ENCODE measurements at places on chromosomes 13 and 19.

DNA sequence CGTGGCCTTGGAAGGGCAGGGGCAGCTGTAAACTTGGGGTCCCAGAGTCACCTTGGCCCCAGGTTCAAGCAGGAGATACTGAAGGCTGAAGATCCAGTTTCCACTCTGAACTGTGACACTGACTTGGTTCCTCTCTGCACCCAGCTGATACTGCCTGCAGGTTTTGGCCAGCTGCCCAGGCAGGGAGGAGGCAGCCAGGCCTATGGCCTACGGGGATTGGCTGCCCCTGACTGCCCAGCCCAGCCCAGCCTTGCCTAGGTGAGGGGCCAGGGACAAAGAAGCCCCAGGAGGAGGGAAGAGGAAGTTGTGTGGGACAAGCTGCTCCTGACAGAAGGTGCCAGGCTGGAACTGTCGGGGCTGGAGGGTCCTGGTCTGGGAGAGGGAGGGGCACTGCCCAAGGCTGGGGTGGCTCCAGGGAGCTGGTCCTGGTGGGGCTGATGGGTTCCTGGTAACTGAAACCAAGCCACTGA, 51.7 kb upstream of the CYP4F8 start:
- DNase-seq, result no peak

- no peak for DNase-seq
Observed at GRCh38 chr19:43667876-43668405, 2.0 kb downstream of the PLAUR start.

- DNase-seq, result no peak
Observed at GRCh38 chr13:27236478-27236877, 14.9 kb upstream of the RPL21 start.

DNA sequence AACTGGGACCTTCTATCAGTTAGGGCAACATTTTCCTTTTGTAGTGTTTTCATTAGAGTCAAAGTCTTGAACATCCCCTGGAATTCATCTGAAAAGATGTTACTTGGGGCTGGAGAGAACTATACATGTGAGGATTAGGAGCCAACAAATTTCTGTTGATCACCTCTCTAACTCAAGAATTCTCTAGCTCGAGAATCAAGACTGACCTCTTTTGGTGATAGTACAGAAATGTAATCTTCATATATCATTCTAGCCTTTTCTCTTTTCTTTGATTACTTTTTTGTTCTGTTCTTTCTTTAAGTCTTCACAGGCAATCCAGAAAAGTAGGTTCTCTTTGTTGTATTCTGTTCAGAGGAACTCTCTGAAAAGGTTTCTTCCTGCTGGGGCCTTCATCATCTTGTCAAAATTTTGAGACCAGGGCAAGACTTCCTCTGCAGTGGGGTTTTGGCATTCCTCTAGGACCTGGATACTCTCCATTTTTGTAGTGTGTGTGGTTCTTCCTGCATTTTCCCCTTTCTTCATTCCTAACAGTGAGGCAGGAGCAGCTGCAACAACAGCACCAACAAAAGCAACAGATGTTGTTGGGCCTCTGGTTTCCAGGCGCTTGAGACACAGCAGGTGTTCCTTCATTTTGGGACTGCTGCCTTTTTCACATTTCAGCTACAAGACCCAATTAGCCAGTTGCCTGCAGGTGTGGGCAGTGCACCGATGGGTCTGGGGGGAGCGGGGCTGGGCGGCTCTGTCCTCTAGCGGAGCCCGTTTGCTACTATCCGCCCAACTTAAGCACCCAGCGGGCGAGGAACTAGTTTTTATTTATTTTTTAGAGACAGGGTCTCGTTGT, 26.2 kb downstream of the ELF1 start:
- DNase-seq, result no peak

DNA sequence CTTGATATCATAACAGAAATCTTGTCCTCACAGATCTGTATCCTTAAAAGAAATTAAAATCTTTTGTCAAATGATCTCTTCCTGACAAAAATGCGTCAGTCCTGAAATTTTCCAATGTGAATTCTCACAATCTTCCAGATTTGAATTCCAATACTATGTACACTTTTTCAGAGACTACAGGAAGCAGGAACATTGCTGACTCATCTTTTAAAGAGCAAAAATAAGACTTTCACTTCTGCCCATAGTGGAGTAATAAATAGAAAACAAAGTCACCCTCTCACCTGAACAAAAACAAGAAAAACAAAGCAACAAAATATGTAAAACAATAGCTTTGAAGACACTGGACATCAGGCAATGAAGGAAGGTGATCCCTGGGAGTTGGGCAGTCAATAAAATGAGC, 167.0 kb upstream of the IPO5 start:
- no peak for DNase-seq

GRCh38 chr13:67635754-67636153, 405.6 kb upstream of the PCDH9 start:
- peak; percentile 20 for DNase-seq

GRCh38 chr13:33072282-33072681, 56.1 kb downstream of the KL start:
- DNase-seq, result no peak

GRCh38 chr19:45638930-45639729, at the start of gene EML2:
Gene EML2 (minus strand): TSS chr19:45639397. CDS start chr19:45639376, 21 bp downstream.
- peak; percentile 17 for DNase-seq

GRCh38 chr19:54421521-54421920, 6.3 kb downstream of the TTYH1 start:
- no peak for DNase-seq

DNA sequence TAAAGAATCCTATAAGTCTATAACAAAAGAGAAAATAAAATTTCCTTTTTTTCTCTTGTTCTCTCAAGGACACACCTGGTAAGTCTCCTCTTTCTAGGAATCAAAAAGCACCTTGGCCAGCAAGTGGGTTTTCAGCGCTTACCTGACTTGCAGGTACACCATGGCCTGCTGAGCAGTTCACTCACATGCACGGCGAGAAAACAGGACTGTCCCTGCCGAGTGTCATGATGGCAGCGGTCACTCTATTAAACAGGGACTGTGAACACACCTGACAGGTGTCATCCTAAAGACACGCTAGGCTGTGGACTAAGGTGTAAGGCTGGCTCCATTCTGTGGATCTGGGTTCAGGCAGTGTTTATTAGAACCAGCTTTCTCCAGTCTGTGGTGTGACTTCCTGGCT, 170.2 kb downstream of the TEX29 start:
- DNase-seq, result no peak

DNA sequence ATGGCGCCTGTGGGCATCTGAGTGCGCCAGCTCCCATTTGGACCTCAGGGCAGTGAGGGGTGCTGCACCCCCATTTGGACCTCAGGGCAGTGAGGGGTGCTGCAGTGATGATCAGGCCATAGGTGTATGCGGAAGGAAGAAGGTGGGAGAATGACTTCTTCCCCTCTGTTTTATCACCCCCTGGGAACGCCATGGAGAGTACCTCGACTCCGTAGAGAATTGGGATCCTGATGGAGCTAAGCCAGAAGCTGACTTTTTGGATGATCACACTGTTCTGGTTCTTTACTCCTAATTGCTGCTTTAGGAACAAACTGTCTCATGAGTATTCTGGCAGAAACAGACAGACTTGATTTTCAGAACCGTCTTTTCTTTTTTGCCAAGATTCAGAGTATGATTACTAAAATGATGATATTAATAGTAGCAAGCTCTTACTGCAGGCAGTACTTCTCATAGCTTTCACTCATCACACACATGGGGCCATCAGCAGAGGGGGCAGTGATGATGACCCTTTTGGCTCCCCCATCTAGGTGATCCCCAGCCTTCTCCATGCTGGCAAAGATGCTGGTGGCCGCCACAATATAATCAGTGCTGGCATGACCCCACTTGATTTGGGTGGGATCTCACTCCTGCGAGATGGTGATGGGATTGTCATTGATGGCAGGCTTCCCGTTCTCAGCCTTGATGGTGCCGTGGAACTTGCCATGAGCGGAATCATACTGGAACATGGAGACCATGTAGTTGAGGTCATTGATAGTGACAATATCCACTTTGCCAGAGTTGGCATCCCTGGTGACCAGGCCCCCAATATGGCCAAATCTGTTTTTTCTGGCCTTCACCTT, 10.3 kb upstream of the UBAC2 start:
- DNase-seq, result no peak

GRCh38 chr13:90535421-90535820, 812.1 kb upstream of the MIR17HG start:
- DNase-seq, result no peak

- no peak for DNase-seq
Observed at GRCh38 chr13:112802802-112803195, 113.0 kb downstream of the ATP11A start.

DNA sequence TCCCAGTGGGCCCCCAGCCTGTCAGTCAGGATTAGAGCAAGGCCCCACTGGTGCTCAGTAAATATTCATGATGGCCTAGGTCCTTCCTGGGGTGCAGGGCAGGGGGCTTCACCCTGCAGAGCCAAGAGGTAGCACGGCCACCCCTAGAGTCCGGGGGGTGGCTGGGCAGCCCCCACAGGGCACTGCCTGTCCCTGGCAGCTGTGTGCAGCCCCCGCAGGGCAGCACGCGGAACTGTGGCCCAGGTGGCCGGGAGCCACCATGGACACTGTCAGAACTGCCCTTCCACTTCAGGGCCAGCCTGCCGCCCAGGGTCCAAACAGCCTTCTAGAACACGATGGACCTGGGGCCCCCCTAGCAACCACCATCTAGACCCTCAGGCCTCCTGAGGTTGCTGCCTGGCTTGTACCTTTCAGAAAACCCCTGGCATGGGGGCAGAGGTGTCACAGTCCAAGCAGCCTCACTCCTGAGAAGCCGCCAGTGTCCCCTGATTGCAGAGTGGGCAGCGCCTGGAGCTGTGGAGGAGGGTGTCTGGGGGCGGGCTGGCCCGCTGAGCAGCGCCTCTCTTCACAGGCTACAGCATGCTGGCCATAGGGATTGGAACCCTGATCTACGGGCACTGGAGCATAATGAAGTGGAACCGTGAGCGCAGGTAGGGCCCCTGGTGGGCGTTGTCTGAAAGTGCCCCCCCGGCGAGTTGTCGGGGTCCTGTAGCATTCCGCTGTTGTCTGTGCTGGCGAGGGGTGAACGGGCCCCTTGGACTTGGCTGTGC, 2.9 kb upstream of the YJEFN3 start:
- DNase-seq, result no peak

- DNase-seq, result peak; percentile 18
Observed at GRCh38 chr19:6811906-6812305, 39.4 kb downstream of the VAV1 start.

- no peak for DNase-seq
Observed at GRCh38 chr13:46992383-46992952, 95.6 kb upstream of the HTR2A start.

DNA sequence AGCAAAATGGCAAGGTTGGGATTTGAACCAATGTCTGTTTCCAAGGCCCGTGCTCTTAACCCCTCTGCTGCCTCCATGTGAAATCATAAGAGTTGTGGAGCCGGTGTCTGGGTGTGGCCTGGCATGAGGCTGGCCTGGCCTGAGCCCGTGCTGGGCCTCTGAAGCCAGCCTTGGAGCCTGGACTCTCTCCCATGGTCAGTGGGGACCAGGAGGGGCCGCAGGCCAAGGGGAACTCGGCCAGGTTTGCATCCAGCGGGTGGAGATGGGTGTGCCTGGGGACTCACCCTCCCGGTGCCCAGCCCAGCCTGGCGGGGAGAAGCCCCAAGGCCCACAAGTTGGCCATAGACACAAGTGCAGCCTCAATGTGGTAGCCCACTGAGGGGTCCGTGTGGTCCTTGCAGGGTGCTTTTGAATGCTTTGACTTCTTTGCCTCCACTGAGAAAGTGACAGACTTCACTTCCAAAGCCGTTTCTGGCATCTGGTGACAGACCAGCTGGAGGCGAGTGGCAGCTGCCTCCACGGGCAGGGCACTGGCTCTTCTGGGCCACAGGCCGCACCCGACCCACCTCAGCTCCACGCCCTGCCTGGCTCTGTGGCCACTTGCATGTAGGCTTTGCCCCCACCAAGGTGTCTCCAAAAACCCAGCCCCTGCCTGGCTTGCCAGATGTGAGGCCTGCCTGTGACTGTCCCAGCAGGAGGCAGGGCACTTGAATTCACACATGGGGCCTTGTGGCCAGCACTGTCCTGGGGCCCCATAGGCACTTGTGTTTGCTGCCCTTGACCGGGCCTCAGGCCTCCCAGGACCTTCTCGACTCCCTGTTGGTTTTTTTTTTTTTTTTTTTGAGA, 26.2 kb upstream of the NCCRP1 start:
- DNase-seq, result no peak

DNA sequence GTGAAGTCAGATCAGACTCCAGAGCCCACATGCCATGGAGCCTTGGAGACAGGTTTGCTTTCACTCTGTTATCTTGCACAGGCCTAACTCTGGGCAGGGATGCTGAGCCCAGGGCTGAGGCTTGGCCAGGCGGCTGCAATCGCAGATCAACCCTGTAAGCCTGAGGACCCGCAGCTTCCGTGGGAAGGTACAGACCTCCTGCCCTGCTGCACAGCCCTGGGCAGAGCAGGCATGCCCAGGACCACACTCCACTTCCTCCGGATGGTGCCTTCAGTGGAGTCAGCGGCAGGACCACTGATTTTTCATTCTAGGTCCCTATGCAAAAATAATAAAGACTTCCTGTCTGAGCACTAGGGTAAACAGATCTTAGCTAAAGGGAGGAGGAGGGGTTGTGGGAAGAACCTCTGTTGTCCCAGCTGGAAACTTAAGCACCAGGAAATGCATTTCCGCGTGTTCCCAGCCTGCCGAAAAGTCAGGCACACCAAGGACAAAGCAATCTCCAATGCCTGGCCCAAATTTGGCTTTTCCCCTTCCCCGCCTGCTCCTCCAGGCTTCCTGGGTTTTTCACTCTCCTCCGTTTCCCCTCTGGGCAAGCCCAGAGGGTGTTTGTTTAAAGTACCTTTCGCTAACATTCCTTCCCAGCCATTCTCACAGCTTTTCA, 87.3 kb downstream of the KCTD15 start:
- no peak for DNase-seq

- DNase-seq, result no peak
Observed at GRCh38 chr13:79187917-79188690, 218.0 kb downstream of the RBM26 start.

DNA sequence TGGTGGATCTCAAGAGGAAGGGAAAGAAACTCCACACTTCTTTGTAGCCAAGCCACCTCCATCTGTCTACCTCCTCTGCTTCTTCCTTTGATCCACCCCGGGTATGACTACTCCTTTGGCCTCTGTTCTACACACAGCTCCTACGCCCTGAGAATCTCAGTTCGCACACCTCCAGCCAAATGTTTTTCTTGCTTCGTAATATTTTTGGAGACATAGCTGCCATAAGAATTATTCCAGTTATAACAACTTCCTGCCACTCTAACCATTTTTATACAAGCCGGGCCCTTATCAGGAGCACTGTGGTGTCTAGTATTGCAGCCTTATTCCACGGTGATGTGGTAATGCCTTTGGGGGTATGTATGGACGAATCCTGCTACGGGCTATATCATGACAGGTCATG, 126.7 kb downstream of the STARD13 start:
- no peak for DNase-seq

GRCh38 chr19:54352546-54352945, 12.2 kb downstream of the LAIR1 start:
- no peak for DNase-seq

GRCh38 chr19:57227502-57227901, 3.3 kb upstream of the AURKC start:
- no peak for DNase-seq

All from foreskin fibroblast (primary cell).